ENCODE measurements at places on chromosomes 6 and 20. TPM values are rescaled to one million over a fixed set of nuclear protein-coding genes. Genes with fewer than 3 reads are reported as not detected.

Gene REV3L
- 16.1 TPM for total RNA-seq

Gene ADGRB3
- not detected for total RNA-seq

Gene GRM1
- total RNA-seq: not detected

Gene SRMS
- total RNA-seq: 0.24 TPM

Gene KLC4
- 42.5 TPM for total RNA-seq
